Fibroblast of lung (primary cell): ENCODE measurements at places on chromosomes 6 and 20.
A peak's percentile ranks its signal among the peaks of the same experiment; 100 is the strongest.

DNA sequence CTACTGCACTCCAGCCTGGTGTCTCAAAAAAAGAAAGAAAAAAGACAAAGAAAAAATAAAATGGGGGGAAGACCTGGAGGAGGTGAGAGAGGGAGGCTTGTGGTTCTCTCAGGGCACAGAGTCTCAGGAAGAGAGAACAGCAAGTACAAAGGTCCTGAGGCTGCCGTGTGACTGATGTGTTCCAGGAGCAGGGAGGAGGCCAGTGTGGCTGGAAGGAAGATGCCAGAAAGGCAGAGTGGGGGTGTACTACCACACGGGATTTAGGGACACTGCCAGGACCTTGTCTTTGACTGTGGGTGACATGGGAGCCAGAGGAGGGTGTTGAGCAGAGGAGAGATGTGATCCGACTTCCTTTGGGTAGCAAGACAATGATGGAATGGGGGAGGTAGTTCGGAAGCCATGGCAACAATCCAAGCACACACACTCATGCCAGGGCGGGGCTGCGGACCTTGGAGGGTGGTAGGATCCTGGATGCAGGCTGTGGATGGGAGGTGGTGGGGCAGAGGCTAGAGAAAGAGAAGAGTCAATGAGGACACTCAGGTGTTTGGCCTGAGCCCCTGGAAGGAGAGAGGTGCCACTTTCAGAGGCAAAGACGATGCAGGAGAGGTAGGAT is 136.4 kb upstream of the PTPN1 start:
- no peak for DNase-seq

- DNase-seq, result peak; percentile 86
Observed at GRCh38 chr6:90295854-90296340, 746 bp downstream of the BACH2 start.

GRCh38 chr6:89596484-89596883 is 42.1 kb downstream of the LYRM2 start:
- DNase-seq, result no peak

- no peak for DNase-seq
Observed at GRCh38 chr6:51901766-51902764, 185.3 kb downstream of the PKHD1 start.

DNA sequence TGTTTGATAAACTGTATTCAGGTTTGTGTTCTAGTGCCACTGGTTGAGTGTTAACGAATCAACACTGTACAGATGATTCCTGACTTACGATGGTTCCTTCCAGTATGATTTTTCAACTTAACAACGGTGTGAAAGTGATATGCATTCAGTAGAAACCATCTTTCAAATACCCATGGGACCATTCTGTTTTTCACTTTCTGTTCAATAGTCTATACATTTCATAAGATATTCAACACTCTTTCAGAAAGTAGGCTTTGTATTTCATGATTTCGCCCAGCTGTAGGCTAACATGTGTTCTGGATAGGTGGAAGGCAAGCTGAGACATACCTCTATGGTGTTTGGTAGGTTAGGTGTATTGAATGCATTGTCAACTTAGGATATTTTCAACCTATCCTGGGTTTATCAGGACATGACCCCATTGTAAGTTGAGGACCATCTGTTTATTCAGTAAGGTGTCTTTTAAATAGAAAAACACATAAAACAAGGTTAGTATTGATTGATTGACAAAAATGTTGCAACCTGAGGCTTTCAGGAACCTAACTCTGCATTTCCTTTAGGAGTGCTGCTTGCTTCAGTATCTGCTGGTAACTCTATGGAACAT is 32.3 kb downstream of the SYNJ2 start:
- DNase-seq, result no peak

DNA sequence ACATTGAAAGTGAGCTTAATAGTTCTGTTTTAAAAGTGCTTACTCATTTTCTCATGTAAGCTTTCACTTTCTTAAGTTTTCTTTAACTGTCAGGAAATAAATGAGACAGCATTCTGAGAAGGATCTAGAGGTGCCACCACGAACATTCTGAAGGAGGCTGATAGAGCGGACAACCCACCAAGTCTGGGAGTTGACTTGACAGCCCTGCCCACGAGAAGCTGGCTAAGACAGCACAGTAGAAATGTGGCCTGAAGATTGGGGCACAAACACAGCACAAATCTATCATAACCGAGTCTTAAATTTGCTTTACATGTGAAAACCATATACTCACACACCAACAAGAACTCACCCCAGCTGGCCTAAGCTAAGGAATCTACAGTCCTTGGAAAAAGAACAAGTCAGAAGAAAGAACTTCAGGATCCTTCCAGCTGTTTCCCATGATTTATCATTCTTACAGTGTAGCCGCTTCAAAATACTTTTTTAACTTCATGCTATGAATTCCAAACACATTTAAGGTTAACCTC is 144.2 kb upstream of the TNFAIP3 start:
- DNase-seq, result peak; percentile 59

DNA sequence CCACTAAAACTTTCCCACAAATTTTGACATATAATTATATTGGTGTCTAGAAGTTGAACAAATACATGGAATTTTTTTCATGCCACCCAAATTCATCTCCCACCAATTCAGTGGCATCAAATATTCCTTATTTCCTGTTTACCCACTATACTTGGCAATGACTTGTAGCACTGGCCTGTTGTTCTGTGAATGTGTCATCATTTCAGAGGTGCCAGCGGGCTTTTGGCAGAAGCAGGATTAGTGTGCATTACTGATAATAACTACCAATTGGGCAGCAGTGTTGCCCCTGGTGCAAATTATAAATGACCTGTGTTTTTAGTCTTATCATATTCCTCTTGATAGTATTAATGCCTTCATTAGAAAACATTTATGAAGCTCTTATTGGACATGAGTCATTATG is 121.3 kb downstream of the TFAP2B start:
- DNase-seq, result no peak

- peak; percentile 2 for DNase-seq
Observed at GRCh38 chr20:29878281-29878741, 1379.2 kb upstream of the DEFB115 start.

DNA sequence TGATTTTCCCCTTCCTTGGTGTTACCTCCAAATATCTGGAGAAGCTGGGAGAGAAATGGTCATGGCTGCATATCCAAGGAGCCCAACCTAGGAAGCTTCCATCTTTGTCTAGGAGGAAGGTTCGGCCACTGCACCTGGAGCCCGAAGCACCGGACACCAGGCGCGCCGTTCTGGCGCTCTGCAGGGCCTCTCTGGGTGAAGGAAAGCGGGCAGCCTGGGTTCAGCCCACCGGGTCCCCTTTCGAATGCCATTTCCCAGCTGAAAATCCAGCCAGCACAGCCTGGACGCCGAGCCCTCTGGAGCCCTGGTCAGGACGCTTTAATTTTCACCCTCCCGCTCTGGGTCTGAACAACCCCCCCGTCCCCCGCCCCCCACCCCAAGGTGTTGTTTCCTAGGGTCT is 1.2 kb downstream of the LINC00237 start:
- DNase-seq, result no peak

- DNase-seq, result peak; percentile 14
Observed at GRCh38 chr20:41456351-41456750, 89.7 kb upstream of the EMILIN3 start.

DNA sequence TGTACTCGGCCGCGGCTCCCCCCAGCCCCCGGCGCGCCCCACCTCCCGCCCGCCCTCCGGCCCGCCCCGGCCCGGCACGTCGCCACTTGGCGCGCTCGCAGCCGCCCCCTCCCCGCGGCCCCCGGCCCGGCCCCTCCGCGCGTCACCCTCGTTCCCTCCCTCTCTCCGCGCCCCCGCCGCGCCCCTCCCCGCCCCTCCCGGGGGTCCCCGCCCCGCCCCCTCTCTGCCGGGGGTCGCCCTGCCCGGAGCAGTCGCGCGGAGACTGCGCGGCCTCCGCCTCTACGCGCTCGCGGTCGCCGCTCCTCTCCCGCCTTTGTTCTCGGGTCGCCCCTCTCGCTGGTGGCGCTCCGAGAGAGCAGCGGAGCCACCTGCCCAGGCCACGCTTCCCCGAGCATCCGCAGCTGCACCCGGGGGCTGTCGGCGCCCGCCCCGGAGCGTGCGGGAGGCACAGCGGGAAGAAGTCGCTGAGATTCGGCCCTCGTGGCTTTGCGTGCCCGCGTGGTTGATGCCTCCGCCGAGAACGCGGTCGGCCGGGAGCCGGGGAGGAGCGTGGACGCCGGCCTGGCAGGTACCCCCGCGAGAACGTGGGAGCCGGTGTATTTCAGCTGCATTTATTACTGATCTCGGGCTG is at the start of gene PHF10:
TSS of gene PHF10 (minus strand) at position 7 of the 631 bp plus-strand sequence. CDS start 569 bp downstream, outside the sequence.
- DNase-seq, result peak; percentile 47

DNA sequence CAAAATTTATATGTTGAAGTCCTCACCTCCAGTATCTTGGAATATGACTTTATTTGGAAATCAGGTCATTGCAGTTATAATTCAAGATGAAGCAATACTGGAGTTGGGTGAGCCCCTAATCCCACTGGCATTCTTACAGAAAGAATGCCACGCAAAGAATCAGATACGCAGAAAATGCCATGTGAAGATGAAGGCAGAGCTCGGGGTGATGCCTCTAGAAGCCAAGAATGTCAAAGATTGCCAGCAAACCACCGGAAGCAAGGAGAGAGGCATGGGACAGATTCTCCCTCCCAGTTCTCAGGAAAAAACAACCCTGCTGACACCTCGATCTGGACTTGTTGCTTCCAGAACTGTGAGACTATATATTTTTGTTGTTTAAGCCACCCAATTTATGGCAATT is 273.4 kb upstream of the CITED2 start:
- DNase-seq, result no peak

- DNase-seq, result peak; percentile 64
Observed at GRCh38 chr6:41976794-41977484, 35.3 kb upstream of the CCND3 start.

DNA sequence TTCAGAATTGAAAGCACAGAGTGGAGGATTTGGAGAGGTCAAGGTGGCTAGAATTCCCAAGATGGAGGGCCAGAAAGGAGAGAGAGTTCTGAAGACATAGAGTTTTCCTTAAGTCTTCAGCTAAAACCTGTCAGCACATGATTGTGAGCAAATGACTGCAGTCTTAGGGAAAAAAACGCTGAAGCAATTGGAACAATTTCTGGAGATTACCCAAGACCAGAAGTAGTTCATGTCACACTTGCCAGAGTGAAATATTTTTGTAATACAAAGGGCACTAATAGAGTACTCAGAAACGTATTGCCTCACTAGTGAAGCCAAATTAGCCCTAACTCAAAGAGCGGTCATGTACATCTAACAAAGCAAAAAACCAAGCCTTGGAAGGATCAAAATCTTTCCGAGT is 541.3 kb upstream of the MARCKS start:
- DNase-seq, result peak; percentile 77

- no peak for DNase-seq
Observed at GRCh38 chr6:168711049-168711640, 270.2 kb downstream of the SMOC2 start.

DNA sequence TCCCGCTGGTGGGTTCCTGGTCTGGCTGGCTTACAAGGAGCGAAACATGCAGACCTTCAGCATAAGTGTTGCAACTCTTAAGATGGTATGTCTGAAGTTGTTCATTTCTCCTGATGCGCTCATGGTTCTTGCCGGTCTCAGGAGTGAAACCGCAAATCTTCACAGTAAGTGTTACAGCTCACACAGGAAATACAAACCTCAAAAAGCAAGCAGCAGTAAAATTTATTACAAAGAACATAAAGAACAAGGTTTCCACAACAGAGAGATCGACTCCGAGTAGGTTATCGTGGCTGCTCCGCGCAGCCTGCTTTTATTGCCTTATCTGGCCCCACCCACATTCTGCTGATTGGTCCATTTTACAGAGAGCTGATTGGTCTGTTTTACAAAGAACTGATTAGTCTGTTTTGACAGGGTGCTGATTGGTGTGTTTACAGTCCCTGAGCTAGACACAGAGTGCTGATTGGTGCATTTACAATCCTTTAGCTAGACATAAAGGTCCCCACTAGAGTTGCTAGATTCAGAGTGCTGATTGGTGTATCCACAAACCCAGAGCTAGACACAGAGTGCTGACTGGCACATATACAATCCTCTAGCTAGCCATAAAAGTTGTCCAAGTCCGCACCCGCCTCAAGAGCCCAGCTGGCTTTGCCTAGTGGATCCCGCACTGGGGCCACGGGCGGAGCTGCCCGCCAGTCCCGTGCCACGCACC is 39.2 kb downstream of the TRIM27 start:
- DNase-seq, result no peak

- no peak for DNase-seq
Observed at GRCh38 chr20:22815603-22816315, 219.4 kb upstream of the SSTR4 start.

DNA sequence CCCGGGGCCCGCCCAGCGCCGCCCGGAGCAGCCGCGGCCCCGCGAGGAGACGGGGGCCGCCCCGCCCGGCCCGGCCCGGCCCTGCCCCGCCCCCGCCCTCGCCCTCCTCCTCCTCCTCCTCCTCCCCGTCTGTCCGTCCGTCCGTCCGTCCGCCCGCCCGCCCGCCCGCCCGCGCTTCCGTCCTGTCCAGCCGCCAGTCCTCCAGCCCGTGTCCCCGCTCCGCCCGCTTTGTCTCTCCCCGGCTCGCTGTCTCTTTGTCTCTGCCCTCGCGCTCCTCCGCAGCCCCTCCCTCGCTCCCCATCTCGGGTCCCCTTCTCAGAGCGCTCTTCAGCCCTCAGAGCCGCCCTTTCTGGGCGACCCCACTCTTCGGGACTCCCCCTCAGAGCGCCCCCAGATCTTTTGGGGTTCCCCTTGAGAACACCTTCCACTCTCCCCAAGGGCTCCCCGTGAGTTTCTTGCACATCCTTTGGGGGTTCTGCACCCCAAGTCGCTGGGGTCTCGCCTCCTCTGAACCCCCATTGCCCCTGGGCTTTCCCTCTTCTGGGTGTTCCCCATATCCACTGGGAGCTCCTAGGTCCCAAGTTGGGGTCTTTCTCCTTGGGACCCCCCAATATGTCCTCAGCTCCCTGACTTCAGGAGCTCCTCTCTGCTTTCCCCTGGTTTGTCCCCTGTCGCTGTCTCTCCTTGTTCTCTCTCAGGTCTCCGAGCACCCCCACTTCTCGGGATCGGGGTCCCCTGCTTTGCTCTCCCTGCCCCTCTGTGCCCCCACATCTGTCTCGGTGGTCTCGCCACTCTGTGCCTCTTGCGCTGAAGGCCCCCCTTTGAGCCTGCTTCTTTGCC is 79.5 kb upstream of the MYL9 start:
- peak; percentile 47 for DNase-seq

DNA sequence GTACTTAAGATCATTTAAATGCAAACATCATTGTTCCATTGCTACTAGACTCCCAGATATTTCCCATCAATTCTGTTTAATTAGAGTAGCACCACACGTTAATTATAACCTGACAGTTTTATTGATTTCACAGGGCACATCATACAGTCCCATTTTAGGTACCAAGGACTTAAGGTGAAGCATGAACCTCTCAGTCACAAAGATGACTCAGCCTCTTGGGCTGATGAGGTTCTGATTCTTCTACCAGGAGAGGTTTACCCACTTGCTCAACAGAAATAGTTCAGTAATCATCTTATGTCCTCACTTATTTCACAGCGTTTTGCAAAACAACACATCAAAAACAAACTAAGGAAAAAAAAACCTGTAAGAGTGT is 98.5 kb downstream of the HIVEP2 start:
- DNase-seq, result peak; percentile 70

- DNase-seq, result no peak
Observed at GRCh38 chr6:20284672-20285071, 72.4 kb upstream of the MBOAT1 start.

DNA sequence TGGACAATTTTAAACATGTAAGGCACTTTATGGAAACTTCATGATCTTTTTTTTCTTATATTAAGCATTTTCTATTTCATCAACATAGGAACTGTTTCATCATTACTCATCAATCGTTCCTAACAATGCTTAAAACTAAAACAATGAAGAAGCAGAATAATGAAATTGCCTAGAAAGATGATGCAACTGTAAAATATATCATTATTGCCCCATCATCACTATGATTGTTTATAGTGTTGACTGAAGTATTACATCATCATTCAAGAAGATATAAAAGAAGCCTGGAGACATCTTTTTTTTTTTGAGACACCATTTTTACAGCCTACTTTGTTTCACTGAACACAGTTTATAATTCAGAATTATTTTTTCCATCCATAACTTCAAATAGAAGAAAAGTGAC is 147.2 kb downstream of the TRDN start:
- DNase-seq, result peak; percentile 26
